Activated T-cell treated with anti-CD3 and anti-CD28 coated beads for 1 hour (primary cell): ENCODE measurements at places on chromosomes 3 and 15.
A peak's percentile ranks its signal among the peaks of the same experiment; 100 is the strongest.

DNA sequence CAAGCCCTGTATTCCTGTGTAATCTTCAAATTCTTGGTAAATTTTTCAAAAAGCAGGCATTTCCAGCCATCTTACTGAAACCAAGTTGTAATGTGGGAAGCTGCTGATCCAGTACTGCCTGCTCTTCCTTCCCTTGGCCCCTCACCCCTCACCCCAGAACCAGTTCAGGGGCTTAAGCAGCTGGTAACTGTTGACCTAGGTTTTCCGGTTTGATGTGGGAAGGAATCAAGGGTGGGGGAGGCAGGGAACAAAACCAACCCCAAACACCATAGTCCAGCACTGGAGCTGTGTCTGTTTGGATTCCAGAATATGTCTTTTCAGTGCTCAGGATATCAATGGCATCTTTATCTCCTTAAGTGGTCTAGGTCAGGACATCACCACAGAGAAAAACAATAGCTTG is 26.7 kb downstream of the SNX1 start:
- no peak for DNase-seq

GRCh38 chr3:88618021-88618645 is 468.4 kb downstream of the C3orf38 start:
- no peak for DNase-seq

GRCh38 chr15:90948506-90948905 is 6.2 kb upstream of the RCCD1 start:
- DNase-seq = no peak

DNA sequence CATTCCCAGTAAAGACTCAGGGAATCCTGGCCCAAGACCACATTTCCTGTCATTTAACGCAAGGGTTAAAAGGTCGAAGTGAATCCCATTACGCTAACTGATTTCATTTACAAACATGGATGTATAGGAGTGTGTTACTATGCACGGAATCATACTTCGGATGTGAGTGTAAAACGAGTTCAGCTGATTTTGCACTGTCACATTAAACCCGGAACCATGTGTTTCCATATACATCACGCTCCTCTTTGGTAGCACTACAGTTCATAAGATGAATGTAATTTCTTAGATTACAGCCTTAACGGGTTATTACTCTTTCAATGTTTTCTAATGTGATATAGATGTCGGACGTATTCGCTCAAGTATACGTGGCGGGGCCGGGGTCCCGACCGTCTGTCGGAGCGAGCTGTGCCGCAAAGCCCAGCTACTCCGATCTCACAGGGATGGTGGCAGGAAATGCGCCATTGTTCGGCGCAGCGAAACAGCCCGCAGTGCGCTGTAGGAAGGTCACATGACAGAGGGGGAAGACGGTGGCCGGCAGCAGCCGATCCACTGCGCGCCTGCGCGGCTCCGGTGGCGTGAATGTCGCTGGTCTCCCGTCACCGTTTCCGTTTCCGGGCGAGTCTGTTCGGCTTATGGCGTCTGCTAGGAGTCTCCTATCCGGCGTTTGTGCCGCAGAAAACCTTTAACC is 97.3 kb downstream of the NPAP1 start:
- peak; percentile 18 for DNase-seq

DNA sequence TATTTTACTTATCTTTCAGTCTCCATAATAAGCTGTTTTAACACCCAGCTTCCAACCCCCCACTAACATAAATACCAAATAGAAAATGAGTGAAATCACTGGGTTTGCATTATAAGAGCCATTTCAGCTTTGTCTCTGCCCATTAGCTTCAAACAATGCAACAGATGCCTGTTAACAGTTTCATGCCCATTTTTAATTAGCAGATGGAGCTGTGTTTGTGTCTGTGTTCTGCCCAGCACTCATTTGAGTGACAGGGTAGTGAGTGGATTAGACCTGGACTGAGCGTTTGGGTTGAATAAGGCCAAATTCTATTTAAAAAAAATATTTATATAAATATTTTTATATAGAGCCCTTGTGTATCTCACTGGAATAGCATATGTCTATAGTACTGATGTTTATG is 7.4 kb downstream of the RAB8B start:
- no peak for DNase-seq

DNA sequence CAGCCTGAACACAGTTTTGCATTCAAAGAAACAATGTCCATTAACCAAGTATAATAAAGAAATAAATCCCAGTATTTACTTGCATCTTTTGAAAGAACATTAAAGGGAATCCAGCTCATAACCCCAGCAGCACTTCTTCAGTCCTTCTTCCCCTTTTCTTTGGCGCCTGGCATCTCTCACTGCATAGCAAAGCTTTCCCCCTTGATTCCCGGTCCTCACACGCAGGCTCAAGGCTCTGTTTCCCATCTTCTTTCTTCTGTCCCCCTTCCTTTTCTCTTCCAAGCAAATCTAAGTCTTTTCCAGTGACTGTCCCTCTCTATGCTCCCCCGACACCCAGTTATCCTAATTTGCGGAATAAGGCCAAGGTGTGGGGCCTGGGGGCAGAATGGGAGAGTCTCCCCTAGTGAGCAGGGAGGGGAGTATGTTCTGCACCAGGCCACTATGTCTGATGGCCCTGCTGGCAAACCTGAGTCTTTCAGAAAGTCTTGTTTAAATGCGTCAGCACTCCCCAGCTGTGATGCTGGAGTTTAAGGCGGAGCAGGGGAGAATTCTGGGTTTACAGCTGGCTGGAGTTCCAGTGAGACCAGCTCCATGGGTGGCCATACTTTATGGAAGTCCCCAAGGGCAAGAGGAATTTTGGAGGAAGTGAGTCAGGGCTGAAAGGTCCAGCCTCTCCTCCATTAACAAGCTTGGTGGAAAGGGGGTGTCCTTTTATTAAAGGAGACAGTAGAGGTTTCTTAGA is 42.1 kb downstream of the GOLGA6A start:
- DNase-seq = no peak

DNA sequence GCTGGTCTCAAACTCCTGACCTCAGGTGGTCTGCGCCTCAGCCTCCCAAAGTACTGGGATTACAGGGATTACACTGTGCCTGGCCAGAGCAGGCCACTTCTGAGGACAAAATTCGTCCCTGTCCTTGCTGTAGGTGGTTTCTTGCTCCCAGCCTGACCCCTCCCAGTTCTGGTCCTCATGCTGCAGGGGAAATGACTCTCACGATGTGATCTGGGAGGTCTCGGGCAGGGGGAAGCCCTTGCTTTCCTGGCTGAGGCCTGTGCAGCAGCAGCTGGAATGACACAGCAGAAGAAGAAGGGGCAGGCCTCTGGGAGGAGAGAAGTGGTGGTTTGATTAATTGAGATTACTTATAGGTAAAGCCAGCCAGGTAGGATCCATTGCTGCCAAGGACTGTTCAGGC is 39.3 kb downstream of the MEGF11 start:
- no peak for DNase-seq

GRCh38 chr3:105274536-105274935 is 92.2 kb upstream of the ALCAM start:
- no peak for DNase-seq

- no peak for DNase-seq
Measured at GRCh38 chr15:93865586-93865985, 365.8 kb upstream of the MCTP2 start.

DNA sequence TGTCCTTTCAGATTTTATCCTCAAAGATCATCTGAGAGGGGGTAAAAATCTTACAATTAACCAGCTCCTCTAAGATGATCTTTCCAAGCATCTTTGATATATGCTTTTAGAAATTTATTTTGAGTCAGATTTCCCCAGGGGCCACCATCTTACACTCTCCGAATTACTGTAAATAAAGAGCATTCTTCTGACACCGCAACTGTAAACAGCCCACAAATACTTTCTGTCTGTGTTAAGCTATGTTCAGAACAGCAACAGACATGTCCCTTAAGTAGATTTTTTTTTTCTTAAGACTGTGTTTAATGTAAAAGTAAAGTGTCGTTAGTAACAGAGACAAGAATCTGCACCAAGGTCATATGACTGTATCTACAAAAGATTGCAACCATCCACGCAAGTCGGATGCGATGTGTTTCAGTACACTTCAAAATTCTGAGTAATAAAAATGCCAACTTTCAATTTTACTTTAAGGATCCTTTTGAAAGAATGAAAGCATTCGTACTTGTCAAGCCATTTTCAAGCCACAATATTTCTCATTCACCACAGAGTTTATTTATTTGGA is 159.0 kb upstream of the KCNH8 start:
- no peak for DNase-seq
